ENCODE measurements at places on chromosomes 13 and 19.

DNA sequence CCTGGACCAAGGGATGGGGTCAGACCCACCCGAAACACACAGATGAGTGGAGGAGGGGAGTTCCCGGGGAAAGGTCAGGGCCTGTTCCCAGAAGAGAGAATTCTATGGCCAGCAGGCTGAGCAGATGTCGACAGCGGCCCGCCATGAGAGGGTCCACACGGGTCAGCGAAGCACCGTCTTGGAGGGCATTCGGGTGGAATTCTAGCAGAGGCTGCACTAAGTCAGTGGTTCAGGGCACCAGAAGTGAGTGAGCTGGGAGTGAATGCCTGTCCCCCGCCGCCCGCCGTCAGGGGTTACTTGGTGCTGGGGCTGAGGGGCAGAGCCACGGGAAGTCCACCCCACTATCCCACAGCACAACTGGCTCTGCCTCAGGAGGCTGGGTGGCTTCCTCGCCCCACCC lies 96.2 kb upstream of the VSTM2B start:
- no peak for DNase-seq

GRCh38 chr19:41421314-41421713 lies 5.9 kb downstream of the B3GNT8 start:
- DNase-seq: no peak

DNA sequence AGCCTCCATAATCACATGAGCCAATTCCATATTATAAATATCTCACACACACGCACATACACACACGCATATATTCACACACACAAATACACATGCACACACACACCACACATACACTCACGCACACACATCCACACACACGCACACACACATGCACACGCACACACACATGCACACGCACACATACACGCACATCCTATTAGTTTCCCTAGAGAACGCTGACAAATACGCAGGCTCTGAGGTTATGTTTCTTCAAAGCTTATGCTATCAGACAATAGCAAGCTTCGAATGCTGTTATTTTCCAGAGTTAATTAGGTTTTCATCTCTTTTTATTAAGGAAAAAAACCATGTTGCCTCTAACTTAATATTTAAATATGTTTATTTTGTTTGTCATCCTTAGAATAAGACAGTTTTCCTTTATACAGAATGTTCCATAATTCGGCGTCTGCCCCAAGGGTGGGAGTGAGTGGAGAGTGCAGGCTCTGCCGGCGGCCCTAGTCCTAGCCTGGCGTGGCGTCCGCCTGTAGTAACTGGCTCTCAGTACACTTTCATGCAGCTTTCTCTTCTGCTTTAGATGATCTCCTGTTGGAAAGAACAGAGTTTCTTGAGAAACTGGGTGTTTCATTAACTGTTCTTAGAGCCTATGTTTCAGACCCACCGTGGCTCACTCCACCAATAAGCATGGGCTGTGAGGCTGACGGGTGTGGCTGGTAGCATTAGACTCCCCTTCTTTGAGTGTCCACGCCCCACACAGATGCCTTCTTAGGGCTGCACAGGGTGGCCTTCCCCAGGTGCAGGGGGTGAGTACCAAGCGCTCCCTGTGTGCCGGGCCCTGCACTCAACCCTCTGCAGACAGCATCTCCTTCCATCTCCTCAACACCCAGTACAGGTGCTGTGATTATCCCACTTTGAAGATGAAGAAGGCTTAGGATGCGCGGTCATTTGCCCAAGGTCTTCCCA lies 30.4 kb upstream of the ANKRD10 start:
- no peak for DNase-seq

GRCh38 chr13:102091231-102091630 lies 310.6 kb downstream of the FGF14 start:
- no peak for DNase-seq

DNA sequence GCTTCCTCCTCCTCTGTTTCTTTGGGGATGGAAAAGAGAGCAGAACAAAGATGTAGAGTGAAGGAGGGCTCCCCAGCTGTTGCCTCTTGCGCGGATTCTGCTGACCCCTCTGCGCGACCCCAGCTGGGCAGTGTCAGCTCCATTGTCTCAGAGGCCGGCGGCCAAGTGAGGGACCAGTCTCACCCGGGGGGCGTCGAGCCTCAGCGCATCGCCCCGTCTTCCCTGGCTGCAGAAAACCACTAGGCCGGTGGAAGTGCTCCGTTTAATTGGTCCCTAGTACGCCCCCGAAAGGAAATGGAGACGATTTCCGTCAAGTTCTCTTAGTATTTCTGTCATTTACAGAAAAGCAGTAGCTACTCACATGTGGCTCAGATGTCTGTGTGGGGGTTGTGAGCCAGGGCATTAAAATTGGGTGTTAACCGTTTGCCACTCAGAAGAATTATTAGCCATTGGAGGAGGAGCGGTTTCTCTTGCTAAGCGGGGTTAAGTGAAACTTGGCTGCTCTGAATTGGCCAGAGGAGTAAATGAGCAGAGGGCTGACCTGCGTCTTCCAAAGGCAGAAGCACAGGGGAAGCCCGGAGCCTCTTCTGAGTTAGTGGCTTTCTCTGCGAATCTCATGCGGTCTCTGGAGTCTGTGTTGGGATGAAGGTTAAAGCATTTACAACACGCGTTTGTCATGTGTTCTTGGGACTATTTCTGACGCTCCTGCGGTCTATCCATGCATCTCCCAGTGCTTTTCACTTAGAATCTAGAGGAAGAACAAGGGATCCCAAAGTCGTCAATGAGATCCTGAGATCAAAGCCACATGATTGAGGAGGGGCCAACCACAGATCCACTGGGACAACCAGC lies 132.8 kb upstream of the MYO16 start:
- no peak for DNase-seq

DNA sequence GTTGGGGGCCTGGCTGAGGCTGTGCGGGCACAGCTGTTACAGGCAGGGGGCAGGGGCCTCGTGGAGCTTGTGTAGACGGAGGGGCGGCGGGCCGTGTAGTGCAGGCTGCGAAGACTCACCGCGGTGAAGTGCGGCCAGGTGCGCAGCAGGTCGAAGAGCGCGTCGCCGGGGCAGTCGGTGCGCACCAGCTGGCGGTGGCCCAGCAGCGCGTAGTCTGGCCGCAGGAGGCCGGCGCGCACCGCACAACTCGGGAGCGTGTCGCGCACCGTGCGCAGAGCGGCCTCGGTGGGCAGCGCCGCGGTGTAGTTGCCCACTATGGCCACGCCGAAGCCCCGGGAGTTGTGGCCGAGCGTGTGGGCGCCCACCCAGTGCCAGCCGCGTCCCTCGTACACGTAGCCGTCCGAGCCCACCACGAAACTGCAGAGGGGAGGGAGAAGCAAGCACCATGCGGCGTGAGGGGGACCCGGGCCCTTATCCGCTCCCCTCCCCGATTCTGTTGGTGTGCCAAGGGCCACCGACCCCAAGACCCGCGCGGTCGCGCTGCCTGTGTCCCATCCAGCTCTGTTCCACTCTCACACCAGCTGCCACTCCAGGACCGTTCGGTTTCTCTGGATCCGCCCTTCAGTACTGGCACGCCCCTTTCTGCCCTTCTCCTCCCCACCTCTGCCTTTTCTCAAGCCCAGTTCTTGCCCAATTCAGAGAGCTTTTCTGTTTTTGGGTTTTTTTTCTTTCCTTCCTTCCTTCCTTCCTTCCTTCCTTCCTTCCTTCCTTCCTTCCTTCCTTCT lies 5.4 kb upstream of the RASAL3 start:
- DNase-seq: no peak

DNA sequence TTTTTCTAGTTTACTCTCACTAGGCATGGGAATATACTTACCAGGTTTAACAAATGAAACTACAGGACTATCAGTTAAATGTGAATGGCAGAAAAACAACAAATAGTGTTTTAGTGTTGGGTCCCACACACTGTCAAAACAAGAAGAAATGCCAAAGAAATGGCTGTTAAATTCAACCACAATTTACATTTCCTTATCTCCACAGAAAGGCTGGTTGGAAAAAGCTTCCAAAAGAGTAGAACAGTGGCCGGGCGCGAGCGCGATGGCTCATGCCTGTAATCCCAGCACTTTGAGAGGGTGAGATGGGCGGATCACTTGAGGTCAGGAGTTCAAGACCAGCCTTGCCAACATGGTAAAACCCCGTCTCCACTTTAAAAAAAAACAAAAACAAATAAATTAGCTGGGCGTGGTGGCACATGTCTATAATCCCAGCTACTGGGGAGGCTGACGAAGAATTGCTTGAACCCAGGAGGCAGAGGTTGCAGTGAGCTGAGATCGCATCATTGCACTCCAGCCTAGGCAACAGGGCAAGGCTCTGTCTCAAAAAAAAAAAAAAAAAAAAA lies 66.5 kb downstream of the SERP2 start:
- no peak for DNase-seq

GRCh38 chr19:48006762-48007161 lies 12.3 kb downstream of the ELSPBP1 start:
- no peak for DNase-seq

GRCh38 chr19:50328224-50328872 lies 829 bp downstream of the KCNC3 start:
- peak; percentile 60 for DNase-seq

DNA sequence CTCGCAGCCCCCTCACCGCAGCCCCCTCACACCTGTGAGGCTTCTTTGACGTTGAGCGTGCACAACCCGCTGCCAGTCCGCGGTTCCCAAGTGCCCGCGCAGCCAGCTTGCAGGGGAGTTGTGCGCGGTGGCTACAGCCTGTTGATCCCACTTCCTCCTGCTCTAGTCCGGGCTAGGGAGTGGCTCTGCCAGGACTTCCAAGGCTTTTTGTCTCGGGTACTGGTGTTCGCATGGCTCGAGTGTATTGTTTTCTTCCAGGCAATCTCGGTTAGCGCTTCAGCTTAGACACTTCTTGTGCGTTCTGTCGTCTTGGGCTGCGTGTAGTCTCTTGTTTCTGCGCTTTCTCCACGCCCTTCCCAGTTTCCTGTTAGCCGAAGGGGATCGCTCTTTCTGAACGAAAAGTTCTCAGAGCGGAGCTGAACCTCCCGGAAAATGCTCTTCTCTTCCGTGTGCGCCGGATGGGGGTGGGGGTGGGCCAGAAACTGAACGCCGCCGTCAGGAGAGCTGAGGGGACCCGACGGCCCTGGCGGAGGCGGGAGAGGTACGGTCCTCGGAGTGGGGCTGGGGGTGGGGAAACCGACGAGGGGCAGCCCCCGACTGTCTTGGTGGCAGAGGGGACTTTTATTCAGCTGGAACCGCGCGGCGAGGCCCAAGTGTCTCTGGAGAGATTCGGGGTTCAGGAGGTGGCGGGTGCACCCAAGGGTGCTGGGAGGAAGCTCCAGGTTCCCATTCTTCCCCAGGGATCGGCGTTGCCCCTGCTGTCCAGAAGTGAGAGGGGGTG lies 697 bp upstream of the DGKH start:
- DNase-seq: peak; percentile 45

- no peak for DNase-seq
Measured at GRCh38 chr19:42249149-42249750, 5.7 kb downstream of the ERF start.

DNA sequence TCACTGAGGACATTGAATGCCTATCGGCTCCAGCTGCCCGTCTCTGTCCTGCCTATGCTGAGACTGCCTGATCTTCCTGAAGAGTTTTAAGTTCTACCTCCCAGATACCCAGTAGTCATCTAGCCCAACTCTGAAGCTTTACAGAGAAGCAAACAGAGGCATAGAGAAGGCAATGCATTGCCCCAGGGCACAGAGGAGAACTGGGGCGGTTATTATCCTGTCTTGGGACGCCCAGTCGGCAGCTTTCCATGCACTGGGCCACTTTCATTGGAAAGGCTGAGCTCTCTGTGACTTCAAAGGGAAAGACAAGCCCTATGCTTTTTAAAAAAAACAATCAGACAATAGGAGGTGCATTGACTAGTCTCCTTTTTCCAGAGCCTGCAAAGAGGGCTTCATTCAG lies 71.6 kb downstream of the HSPH1 start:
- no peak for DNase-seq

GRCh38 chr19:38528213-38528755 lies 89.5 kb downstream of the MAP4K1 start:
- no peak for DNase-seq

GRCh38 chr13:112910016-112910415 lies 59.0 kb upstream of the MCF2L start:
- no peak for DNase-seq

DNA sequence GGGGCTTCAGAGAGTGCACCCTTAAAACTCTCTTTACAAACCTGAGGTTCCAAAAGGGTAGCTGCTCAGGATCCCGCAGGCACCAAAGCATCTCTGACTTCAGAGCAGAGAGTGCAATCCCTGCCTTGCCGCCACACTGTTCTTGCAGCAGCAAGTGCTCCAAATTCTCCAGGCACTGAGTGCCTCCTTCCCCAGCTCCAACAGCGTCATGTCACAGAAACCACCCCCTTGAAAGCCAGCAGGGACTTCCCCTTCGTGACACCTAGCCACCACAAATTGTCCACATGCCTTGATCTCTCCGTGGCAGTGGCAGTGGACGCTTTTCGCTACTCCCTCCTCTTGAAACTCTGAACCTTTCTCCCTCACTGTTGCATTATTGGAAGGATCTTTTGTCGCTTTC lies 39.9 kb downstream of the MBNL2 start:
- DNase-seq: no peak

GRCh38 chr19:17528610-17529009 lies 17.2 kb downstream of the PGLS start:
- no peak for DNase-seq

- no peak for DNase-seq
Measured at GRCh38 chr19:48395170-48395455, 1.6 kb downstream of the GRIN2D start.

- no peak for DNase-seq
Measured at GRCh38 chr19:8489561-8490394, 12.7 kb downstream of the PRAM1 start.

DNA sequence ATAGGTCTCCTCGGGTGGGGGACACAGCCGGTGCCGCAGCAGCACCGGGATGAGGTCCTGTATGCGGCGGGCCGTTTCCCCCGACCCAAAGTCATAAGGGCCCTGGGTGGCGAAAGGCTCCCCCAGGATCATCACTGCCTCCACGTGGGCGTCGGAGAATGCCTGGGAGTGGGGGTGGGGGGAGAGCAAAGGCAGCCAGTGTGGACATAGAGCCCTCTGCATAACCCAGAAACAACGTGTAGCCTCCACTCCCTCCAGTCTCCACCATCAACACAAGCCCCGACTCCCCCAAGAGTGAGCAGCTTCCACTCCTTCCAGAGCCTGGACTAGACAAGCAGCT lies 1.7 kb upstream of the NUMBL start:
- no peak for DNase-seq

GRCh38 chr19:52785506-52785905 lies 1.1 kb downstream of the ZNF600 start:
- no peak for DNase-seq
